ENCODE measurements at places on chromosomes 2 and 18.

GRCh38 chr2:165454905-165455304 is 14.6 kb upstream of the CSRNP3 start:
- H3K27ac ChIP-seq, result no peak overlapping the region
- no peaks in the 10 kb centered on the region for H3K27me3 ChIP-seq
- no peaks in the 10 kb centered on the region for H3K4me1 ChIP-seq
- no peak overlapping the region for H3K4me3 ChIP-seq

DNA sequence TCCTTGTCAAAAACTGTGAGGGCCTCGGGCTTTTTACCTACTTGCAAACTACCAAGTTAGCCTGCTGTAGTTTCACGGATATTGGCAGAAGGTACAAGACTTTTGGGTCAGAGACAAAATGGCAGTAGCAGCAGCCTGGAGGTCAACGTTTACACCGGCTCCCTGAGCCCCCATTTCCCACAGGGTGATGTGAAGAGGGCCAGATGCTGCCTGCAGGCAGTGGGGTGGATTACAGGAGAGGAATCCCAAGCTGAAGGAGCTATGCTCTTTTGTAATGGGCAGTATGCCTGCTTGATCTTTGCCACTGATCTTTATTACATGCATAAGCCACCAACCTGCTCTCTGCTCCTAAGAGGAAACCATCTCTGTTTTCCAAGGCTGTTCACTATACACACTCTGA is 29.5 kb upstream of the SP5 start:
- H3K27me3 ChIP-seq, result peaks cover 11% of the 10 kb centered on the region
- no peak for DNase-seq
- H3K36me3 ChIP-seq, result no peaks in the 10 kb centered on the region
- no peak overlapping the region for H3K4me3 ChIP-seq

- no peaks in the 10 kb centered on the region for H3K27me3 ChIP-seq
- H3K27ac ChIP-seq, result no peak overlapping the region
- peaks cover 25% of the 10 kb centered on the region for H3K4me1 ChIP-seq
- peaks cover 29% of the 10 kb centered on the region for H3K36me3 ChIP-seq
- DNase-seq, result no peak
Observed at GRCh38 chr2:98436734-98437133, 7.9 kb upstream of the INPP4A start.

GRCh38 chr18:67104700-67105284 is 411.7 kb downstream of the DSEL start:
- H3K4me3 ChIP-seq, result no peak overlapping the region
- DNase-seq, result no peak
- no peaks in the 10 kb centered on the region for H3K36me3 ChIP-seq
- H3K27me3 ChIP-seq, result no peaks in the 10 kb centered on the region

GRCh38 chr2:197266477-197266876 is 44.1 kb downstream of the ANKRD44 start:
- H3K4me1 ChIP-seq, result peaks cover 86% of the 10 kb centered on the region
- peaks cover 24% of the 10 kb centered on the region for H3K36me3 ChIP-seq
- peak overlapping the region; percentile 3 for H3K4me3 ChIP-seq
- H3K27me3 ChIP-seq, result no peaks in the 10 kb centered on the region
- H3K27ac ChIP-seq, result peak overlapping the region; percentile 70
- DNase-seq, result no peak

- H3K27ac ChIP-seq, result no peak overlapping the region
- no peak overlapping the region for H3K4me3 ChIP-seq
- no peaks in the 10 kb centered on the region for H3K36me3 ChIP-seq
- H3K27me3 ChIP-seq, result no peaks in the 10 kb centered on the region
- H3K4me1 ChIP-seq, result no peaks in the 10 kb centered on the region
- DNase-seq, result no peak
Observed at GRCh38 chr2:132448331-132448730, 31.7 kb downstream of the GPR39 start.
